ENCODE measurements at places on chromosomes 1 and 21.

GRCh38 chr1:115036814-115037507 is 7.3 kb downstream of the TSHB start:
- DNase-seq, result peak; percentile 11

- DNase-seq, result peak; percentile 9
These were observed 59.2 kb upstream of the SSBP3 start for GRCh38 chr1:54465351-54465811.

DNA sequence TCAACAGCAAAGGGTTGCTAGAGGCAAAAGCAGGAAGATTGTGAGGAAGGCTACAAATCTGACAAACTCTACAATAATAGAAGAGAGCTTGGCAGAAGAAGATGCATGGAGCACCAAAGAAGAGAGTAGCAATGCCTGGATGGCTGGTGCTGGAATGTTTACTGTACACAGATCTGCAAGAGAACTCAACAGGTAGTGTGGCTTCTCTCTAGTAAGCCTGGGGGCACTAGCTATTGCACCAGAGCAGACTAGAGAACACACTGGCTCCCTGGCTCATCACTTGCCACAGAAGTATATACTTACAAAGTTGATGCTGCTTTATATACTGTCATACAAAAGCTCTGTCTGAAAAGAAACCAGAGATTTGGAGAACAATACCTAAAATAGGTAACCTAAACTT is 475.0 kb upstream of the NCAM2 start:
- no peak for DNase-seq

- DNase-seq, result no peak
These were observed 34.7 kb downstream of the RCAN1 start for GRCh38 chr21:34580181-34580700.

- DNase-seq, result no peak
These were observed 86.9 kb downstream of the CD247 start for GRCh38 chr1:167431261-167431908.

- DNase-seq, result no peak
These were observed 7.7 kb upstream of the PHC2 start for GRCh38 chr1:33438364-33439160.

DNA sequence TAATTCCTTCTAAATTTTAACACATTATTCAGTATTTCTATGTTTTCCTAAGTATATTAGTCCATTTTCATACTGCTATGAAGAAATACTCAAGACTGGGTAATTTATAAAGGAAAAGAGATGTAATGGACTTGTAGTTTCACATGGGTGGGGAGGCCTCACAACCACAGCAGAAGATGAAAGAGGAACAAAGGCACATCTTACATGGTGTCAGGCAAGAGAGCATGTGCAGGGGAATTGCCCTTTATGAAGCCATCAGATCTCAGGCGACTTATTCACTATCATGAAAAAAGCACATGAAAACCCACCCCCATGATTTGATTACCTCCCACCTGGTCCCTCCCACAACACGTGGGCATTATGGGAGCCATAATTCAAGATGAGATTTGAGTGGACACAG is 15.6 kb downstream of the GBP5 start:
- no peak for DNase-seq

DNA sequence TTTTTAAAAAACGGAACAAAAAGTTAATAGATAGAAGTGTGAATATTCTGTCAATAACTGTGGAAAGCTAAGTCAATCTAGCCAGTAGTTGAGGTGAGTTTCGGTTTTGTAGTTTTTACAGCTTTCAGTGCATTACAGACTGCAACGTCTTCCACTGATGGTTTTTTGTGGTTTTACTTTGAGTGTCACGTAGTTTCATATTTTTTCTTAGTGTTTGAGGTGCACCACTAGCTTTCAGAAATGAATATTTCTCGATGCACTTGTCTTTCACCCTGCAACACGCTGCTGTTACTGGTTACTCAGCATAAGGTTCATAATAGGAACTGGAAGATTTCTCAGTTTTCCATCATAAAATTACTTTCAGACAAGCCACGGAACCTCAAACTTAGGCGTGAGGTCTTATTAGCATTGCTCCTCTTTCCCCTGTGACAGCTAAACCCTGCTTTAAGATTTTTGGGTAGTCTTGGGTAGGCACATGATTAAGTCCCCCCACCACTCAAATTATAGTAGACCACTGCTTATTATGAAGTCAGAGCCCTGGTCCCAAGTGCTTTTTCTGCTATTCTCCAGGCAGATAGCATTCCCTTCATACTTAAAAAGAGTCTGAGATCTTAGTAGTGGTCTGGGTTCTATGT is 1412.7 kb downstream of the KCNT2 start:
- DNase-seq, result no peak

DNA sequence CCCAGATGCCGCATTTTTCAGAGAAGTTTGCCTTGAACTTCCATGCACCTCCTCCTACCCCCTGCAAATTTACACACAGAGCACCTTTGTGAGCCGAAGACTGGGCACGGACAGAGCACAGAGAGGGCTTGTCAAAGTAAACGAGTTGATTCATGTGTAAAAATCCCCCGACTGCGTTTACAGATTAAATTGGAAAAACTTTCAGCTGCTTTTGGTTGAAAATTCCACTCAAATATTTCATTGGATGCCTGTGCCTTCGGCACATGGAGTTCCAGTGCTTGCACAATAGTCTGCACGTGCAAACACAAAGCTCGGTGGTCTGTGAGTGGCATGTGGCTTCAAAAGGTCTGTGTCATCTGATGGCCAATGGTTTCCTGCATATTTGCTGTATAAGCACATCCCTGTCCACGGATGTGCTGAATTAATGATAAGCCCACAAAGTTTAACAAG is 177.5 kb downstream of the SETD4 start:
- DNase-seq, result peak; percentile 48

DNA sequence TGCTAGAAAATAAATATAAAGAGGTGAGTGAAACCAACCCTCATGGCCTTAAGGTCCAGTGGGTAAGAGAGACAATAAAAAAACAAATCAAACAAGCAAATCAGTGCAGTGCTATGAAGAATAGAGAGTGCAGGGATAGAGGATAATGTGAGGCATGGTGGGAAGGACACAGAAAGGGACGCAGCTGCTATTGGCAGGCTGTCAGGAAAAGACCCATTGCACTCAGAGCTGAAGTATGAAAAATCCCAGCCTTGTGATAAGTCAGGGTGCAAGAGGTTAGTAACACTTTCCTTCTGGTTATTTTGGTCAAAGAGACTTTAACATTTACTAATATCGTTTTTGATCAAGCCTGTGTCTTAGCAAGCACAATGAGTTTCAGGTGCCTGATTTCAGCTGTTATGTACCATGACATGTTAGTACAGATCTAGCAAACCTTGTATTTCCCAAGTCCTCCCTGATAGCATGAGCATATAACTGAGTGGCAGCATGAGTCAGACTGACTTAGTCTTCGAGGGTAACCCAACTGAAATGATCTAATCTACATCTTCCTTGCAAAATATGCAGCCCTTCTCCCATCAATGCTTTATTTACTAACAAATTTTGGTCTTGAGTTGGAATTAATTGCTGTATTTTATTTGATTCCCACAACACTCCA is 31.7 kb downstream of the CHML start:
- peak; percentile 71 for DNase-seq

- DNase-seq, result no peak
These were observed 50.6 kb downstream of the COLGALT2 start for GRCh38 chr1:183986941-183987340.

DNA sequence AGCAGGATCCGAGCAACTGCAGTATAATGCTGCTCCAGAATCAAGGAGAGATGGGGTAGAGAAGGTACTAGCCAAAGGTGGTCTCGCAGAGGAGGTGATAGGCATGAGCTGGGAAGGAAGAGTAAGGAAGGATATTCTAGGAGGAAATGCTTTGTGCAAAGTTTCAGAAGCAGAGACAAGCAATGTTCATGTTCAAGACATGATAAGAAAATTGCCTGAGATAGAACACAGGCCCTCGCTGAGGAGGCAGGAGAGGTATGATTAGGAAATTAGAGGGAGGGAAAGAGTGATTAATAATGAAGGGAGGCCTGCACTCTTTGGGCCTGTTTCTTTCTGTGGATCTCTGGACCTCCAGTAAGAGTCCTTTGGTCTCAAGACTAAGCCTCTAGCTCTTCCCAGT is 12.9 kb upstream of the ETV3 start:
- DNase-seq, result no peak

- no peak for DNase-seq
These were observed 27.7 kb downstream of the PADI3 start for GRCh38 chr1:17276568-17276967.

GRCh38 chr1:153667439-153667838 is 3.4 kb downstream of the ILF2 start:
- no peak for DNase-seq

DNA sequence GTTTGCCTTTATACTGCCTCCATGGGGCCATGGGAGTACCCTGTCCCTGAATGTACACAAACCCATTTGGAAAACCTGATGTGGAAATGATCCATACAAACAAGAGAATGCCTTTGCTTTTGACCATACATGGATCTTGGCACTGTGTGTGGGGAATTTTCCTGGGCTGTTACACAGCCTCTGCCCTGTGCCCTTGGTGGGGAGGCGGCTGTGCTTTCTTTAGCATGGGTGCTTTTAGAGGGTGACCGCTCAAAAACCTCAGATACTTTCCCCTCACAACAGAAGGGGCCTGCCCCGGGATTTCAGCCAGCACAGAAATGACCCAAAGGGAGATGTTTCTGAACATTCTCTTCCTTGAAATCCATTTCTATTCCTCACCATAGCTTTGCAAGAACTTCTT is 194.8 kb downstream of the LMO4 start:
- peak; percentile 39 for DNase-seq

- DNase-seq, result no peak
These were observed 24.1 kb downstream of the PAFAH2 start for GRCh38 chr1:25973610-25974321.

DNA sequence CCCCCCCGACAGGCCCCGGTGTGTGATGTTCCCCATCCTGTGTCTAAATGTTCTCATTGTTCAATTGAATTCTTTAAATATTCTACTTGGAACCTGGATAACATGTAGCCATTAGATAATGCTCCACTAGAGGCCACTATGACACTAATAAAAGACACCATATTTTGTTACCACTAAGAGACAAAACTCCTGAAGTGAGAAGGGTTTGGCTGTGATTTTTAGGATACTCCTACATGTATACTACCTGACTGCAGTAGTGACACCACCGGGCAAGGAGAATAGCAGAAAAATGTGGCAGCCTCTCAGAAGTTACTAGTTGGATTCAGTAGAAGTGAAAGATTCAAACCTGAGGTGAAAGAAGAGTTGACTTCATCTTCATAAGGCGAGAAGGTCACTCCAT is 36.0 kb downstream of the F5 start:
- DNase-seq, result peak; percentile 55

DNA sequence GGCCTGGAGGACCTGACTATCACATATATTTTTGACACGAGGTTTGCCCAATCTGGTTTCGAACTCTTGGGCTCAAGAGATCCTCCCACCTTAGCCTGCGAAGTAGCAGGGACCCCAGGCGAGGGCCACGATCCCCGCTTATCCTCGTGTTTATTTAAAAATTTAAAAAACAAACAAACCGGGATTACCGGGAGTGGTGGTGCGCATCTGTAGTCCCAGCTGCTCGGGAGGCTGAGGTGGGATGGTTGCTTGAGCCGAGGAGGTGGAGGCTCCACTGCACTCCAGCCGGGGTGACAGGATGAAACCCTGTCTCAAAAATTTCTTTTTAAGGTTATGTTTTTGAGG is 452 bp upstream of the EXOSC10 start:
- no peak for DNase-seq

- no peak for DNase-seq
These were observed 624 bp downstream of the RIPK4 start for GRCh38 chr21:41765973-41766882.

DNA sequence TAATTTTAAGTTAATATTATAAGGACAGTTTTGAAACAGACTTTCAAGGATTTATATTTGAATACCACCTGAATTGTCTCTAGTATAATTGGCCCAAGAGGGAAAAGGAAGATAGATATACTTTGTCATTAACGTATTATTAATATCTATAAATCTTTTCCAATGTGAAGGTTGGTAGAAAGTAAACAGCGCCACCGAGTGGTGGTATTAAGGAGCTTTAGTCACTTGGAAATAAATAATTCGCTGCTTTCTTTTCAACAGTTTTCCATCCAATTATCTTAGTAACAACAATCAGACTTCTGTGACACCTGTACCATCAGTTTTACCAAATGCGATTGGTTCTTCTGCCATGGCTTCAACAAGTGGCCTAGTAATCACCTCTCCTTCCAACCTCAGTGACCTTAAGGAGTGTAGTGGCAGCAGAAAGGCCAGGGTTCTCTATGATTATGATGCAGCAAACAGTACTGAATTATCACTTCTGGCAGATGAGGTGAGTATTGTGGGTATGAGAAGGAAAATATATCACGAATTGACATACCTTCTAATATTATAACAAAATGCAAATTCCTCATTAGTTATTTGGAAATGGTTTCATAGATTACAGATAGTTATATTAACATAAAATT is 37.7 kb downstream of the SH3GLB1 start:
- DNase-seq, result no peak

- DNase-seq, result no peak
These were observed 113.8 kb downstream of the UBR4 start for GRCh38 chr1:19096036-19096833.

- DNase-seq, result no peak
These were observed 3.7 kb downstream of the SLC19A1 start for GRCh38 chr21:45538381-45539045.

DNA sequence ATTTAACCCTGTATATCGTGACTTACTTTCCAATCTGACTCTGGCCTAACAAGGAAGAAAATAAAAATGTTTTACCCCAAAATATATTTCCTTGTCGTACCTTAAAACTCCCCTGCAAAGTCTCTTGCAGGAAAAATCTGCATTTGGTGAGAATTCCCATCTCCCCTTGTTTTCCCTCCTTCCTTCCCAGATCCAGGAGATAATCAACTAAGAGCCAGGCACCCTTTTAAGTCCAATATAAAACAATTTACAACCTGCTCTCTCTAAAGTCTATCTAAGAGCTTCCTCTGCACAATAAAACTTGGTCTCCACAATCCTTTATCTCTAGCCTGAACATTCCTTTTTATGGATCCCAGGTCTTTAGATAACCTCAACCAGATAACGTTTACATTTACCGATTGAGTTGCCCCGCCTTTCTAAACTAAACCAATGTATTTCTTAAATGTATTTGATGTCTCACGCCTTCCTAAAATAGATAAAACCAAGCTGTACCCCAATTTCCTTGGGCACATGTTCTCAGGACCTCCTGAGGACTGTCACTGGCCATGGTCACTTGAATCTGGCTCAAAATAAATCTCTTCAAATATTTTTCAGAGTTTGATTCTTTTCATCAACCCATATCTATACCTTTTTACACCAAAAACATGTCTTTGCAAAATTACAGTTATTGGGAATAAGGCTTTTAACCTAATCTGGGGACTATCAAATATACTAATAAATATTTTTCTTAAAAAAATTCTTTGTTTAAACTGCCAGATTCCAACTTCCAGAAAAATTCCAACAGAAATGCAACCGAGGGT is 993 bp downstream of the DDX59 start:
- DNase-seq, result no peak

- no peak for DNase-seq
These were observed 103.5 kb upstream of the ZBTB40 start for GRCh38 chr1:22347854-22348760.
